Epithelial cell of proximal tubule (primary cell): ENCODE measurements at places on chromosomes 16 and 17. TPM values are rescaled to one million over a fixed set of nuclear protein-coding genes. Genes with fewer than 3 reads are reported as not detected.
A peak's percentile ranks its signal among the peaks of the same experiment; 100 is the strongest.

The TNFRSF17 gene
- total RNA-seq = not detected in 2 replicates

The ALOXE3 gene
- 0.36 TPM in 1 of 2 replicates, not detected in the other for total RNA-seq

The HEXIM2 gene
- 3.0 and 6.1 TPM in 2 replicates for total RNA-seq

The CDK5R1 gene
- total RNA-seq = 7.0 and 8.0 TPM in 2 replicates

The CRHR1 gene
- not detected in 2 replicates for total RNA-seq

The RNF43 gene
- total RNA-seq = 0.22 and 1.7 TPM in 2 replicates

The KRT12 gene
- not detected in 2 replicates for total RNA-seq

The RPS15A gene
- total RNA-seq = 1,709 and 2,356 TPM in 2 replicates

The SLC35G6 gene
- not detected in 2 replicates for total RNA-seq

The SLC16A13 gene
- total RNA-seq = 3.1 and 4.1 TPM in 2 replicates

The LASP1 gene
- 261 and 308 TPM in 2 replicates for total RNA-seq

The CNGB1 gene
- under 0.01 and 1.4 TPM in 2 replicates for total RNA-seq

The ITGA2B gene
- total RNA-seq = 0.14 and 0.81 TPM in 2 replicates

The CACNG3 gene
- not detected in 2 replicates for total RNA-seq

The NPIPB5 gene
- total RNA-seq = 19.9 and 46.6 TPM in 2 replicates

DNA sequence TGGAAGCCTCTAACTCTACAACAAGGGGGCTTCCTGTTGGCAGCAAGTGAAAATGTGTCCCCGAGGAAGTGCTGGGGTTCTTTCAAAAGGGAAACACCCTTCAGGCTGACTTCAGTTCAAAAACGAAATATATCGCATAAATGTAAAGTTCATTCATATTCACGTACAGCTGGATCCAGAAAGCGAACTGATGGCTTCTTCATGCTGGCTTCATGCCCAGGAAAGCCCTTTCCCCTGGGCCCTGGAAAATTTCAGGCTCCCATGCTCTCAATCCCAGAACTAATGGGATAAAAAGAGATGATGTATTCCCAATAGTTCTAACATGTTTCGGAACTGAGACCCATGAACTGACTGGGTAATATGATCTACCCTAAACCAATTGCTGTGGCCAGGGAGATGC, 104.7 kb upstream of the CDH13 start:
- no peak for DNase-seq

DNA sequence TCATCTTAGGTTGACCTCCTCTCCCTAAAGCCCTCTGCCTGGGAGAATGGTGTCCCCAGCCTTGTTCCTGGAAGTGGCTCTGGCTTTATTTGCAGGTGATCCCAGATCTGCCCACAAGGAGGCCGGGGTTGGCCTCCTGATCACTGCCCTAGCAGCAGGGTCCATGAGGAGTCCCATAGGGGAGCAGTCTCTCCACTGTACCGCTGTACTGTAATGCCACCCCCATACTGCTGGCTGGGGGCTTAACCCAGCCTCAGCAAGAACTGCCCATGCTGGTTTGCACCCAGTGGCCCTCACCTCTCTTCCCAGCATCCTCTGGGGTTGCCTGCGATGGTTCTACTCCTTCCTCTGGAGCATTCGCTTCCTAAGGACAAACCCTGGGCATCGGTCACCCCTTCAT, 39.1 kb downstream of the PSME3IP1 start:
- DNase-seq = no peak

DNA sequence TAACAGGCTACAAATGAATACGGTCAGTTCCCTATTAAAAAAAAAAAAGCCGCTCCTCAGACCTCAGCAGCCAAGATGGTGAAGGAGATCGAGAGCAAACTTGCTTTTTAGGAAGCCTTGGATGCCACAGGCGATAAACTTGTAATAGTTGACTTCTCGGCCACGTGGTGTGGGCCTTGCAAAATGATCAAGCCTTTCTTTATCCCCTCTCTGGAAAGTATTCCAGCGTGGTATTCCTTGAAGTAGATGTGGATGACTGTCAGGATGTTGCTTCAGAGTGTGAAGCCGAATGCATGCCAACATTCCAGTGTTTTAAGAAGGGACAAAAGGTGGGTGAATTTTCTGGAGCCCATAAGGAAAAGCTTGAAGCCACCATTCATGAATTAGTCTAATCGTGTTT, 11.8 kb upstream of the GGT6 start:
- no peak for DNase-seq

- DNase-seq = no peak
Observed at GRCh38 chr16:69019811-69020210, 85.6 kb upstream of the HAS3 start.

DNA sequence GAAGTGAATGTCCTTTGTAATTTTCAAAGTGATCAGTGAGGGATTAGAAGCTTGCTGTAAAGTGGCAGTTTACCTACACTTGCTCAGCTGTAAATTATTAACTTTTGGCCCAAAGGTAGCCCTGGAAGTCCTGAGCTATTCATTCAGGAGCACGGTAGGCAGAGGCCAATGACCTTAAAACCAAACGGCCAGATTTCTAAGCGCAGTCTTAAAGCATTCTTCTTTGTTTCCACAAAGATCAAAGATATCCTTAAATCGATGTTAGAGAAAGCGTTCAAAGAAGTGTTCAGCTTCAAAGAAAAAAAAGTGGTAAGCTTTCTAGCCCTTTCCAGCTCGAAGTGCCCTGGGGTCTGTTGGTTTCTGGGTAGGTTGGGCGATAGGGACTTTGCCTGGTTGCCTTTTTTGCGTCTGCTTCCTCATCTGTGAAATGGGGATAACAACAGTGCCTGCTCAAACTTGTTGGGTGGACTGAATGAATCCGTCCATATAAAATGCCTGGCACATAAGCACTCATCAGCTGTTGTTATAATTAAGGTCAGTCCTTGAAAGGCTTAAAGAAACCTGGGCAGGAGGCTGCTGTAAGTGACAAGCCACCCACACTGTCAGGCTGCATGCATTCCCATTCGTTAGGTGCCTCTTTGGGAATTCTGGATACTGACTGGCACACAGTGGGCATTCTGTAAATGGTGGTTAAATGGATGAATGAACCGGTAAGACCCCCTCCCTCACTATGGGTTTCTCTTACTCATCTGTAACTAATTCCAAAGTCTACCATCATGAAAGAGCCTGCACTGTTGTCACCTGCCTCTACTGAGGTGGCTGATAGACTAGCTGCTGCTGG, 113.2 kb downstream of the PRKCA start:
- peak; percentile 60 for DNase-seq

- no peak for DNase-seq
Observed at GRCh38 chr16:87675111-87675719, 72.9 kb downstream of the JPH3 start.

GRCh38 chr17:48100160-48100559, 1.1 kb downstream of the CBX1 start:
- no peak for DNase-seq

- DNase-seq = no peak
Observed at GRCh38 chr16:87645802-87646201, 43.5 kb downstream of the JPH3 start.

GRCh38 chr17:4199818-4200402, 56.9 kb downstream of the CYB5D2 start:
- no peak for DNase-seq

DNA sequence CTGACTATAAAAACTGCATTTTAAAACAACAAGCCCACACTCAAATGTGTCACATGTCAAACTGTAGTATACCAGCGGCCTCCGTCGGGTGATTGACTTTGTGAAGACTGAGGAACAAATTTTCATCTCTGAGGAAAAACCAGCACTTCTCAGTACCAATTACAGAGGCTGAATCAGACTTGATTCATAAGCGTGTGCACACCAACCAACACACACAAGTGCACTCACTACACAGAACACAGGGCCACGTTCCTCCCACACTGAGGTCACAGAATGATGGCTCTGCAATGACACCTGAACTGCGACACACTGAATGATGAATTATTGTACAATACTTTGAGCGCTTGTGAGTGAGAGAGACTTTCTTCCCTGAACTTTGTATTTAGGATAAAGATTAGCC, 29.6 kb downstream of the XPO6 start:
- DNase-seq = no peak

DNA sequence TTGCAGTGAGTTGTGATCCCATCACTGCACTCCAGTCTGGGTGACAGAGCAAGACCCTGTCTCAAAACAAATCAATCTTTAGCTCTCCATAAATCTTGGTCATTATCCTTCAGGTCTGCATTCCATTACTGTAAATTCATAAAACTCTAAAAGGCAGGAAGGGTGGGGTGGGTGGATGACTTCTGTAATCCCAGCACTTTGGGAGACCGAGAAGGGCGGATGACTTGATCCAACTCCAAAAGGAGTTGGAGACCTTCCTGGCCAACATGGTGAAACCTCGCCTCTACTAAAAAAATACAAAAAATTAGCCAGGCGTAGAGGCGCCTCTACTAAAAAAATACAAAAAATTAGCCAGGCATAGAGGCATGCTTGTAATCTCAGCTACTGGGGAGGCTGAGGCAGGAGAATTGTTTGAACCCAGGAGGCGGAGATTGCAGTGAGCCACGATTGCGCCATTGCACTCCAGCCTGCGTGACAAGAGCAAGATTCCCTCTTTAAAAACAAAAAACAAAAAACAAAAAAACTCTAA, 2.2 kb upstream of the UBE2Z start:
- no peak for DNase-seq

- DNase-seq = no peak
Observed at GRCh38 chr17:67165201-67165600, 79.8 kb downstream of the HELZ start.

- DNase-seq = no peak
Observed at GRCh38 chr16:84616515-84616914, 1.4 kb downstream of the COTL1 start.

DNA sequence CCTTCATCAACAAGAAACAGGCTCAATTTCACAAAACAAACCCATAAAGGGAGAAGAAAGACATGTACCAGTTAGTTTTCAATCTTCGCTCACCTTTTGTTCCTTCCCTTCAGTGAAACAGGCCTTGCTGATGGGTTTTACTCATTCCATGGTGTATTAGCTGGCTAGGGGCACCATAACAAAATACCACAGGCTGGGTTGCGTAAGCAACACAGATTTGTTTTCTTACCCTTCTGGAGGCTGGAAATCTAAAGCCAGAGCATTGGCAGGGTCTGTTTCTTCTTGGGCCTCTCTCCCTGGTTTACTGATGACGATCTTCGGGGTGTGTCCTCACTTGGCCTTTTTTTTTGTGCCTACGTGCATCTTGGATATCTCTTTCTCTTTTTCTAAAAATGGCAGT, 383.4 kb upstream of the RBFOX1 start:
- DNase-seq = peak; percentile 19

- no peak for DNase-seq
Observed at GRCh38 chr16:28587386-28587785, 9.5 kb downstream of the SULT1A2 start.

DNA sequence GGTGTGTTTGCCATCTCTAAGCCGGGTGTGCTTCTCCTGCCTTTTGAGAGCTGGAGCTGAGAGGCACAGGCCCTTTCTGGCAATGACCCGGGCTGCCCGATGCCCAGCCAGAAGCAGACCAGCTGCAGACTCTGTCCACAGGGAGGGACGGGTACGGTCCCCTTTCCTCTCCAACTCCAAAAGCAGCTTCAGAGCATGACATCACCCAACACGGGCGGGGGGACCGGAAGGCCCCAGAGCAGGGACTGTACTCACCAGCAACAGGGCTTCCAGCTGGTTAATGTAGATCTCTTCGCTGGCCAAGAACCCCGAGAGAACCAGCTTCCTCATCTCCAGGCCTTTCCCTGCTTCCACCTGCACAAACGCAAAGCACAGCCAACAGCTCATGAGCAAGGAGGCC, 79.4 kb downstream of the ABR start:
- DNase-seq = no peak

- DNase-seq = no peak
Observed at GRCh38 chr17:1571341-1571704, 8.7 kb upstream of the PITPNA start.

- DNase-seq = no peak
Observed at GRCh38 chr17:71114911-71115668, 945.8 kb downstream of the KCNJ2 start.

DNA sequence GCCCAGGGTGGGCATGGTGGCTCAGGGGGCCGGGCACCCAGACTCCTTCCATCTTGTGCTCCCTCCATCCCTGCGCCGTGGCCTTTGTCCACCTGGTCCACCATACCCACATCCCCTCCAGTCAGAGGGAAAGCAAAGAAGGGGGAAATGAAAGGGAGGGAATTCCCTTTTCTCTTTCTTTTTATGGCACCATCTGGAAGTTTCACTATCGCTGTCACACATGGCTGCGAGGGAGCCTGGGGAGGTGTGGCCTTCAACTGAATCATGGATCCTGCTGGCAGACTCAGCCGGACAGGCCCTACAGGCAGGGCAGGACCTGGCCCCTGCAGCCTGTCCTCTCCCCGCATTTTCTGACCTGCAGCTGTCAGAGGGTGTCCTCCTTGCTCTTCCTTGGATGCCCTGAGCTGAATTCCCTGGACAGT, 6.2 kb downstream of the SLC12A3 start:
- no peak for DNase-seq

- no peak for DNase-seq
Observed at GRCh38 chr17:79839356-79840268, at the start of gene CBX4. TSS of gene CBX4 (minus strand) at chr17:79839440. CDS start at chr17:79839251, 189 bp downstream.

GRCh38 chr17:44673893-44674292, 15.7 kb downstream of the CCDC43 start:
- no peak for DNase-seq

DNA sequence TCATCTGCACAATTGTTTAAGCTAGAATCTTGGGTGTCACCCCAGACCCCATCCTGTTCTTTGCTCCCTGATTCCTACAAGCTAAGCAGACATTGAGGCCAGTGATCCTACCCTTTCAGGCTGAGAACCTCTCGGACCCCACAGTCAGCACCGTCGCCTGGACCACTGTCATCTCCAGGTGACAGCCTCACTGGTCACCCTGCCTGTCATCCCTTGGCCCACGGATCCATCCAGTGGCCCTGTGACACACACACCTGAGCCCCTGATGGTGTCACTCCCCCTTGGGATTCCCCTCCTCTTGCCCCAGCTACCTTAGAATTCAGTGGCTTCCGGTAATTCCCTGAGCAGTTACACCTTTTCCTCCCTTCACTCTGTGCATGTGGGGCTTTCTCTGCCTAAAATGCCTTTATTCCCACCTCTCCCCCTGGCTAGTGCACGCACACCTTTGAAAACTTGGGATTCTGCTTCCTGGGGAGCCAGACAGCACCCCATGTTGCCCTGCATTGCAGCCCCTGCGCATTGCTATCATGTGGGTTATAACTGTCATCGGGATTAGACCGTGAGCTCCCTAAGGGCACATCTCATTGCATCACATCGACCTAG, 3.0 kb downstream of the C16orf86 start:
- DNase-seq = no peak

- no peak for DNase-seq
Observed at GRCh38 chr16:87739801-87740200, 26.0 kb downstream of the KLHDC4 start.

- DNase-seq = no peak
Observed at GRCh38 chr16:2024032-2024420, 2.7 kb upstream of the NHERF2 start.

GRCh38 chr17:58039975-58040374, 32.9 kb upstream of the SRSF1 start:
- no peak for DNase-seq
